ENCODE measurements at places on chromosomes 1 and 21.

DNA sequence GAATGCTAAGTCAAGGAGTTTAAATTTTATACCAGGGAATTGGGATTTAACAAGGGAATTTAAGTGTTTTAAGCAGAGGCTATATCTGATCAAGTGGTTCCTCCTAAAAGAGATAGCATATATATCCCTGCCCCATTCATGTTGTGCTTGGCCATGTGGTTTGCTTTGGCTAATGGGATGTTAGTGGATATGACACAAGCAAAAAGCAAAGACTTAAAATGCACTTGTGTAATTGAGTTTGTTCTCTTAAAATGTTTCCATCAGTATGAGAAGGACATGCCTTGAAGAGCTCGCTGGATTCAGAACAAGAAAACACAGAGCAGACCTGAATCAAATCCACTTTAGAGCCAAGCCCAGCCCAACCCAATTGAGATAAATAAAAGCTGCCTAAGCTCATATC, 22.4 kb downstream of the C1orf87 start:
- DNase-seq = no peak

DNA sequence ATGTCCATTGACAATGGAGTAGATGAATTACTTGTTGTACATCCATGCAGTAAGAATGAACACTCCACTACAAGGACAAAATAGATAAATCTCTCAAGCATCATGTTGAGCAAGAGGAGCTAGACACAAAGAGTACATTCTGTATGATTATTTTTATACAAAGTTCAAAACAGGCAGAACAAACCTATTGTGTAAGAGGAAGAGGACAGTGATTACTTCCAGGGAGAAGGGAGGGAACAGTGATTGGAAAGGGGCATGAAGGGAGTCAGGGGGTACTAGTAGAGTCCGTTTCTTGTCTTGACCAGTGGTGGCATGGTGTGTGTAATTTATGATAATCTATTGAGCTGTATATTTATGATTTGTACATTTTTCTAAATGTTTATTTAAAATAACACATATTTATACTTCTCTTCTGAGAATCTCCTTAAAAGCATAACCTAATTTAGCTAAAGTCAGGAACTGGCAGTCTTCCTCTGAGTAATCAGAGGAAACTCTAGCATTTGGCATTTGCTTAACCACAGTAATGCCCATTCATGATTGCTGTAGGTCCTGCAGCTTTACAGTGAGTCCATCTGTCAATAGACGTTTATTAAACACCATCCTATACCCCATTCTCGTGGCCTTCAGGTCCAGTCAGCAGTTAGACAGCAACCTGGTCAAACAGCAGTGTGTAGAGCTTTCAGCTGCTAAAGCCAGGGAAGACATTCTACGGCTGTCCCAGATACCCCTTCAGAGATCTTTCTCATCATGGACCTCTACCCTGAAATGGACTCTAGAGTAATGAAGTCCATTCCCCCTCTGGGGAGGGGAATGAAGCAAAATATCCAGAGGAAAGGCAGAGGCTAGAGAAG, 114.1 kb upstream of the GALNT2 start:
- DNase-seq = no peak

GRCh38 chr1:79353224-79353623, 346.7 kb upstream of the ADGRL4 start:
- no peak for DNase-seq

- no peak for DNase-seq
Observed at GRCh38 chr21:41992576-41992975, 17.6 kb downstream of the ZBTB21 start.

GRCh38 chr1:41939194-41939593, 20.5 kb upstream of the HIVEP3 start:
- DNase-seq = no peak

DNA sequence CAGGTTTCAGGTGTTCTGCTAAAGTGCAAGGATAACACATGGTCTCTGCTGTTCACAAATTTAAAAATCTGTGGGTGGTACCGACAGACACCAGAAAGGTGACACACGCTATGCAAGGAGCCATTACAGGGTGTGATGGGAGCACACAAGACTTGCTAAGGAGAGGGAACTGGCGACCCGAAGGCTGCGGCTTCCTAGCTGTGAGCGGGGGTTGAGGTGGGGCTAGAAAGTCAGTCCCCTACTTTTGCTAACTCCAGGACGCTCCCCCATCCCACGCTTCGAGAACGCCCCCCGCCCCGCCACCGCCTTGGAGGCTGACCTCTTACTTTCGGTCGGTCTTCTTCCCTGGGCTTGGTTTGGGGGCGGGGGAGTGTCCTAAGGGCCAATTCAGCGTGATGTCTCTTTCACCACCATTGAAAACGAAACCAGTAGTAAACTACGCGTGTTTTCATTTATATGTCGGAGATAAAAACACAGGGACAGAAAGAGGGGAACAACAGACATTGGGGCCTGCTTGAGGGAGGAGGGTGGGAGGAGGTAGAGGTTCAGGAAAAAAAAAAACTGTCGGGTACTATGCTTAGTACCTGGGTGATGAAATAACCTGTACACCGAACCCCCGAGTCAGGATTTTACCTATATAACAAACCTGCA, 1.1 kb downstream of the CKS1B start:
- no peak for DNase-seq

- no peak for DNase-seq
Observed at GRCh38 chr1:192959657-192960186, 99.4 kb downstream of the UCHL5 start.

All from central memory CD8-positive, alpha-beta T cell (primary cell).